SHP77 (cell line): ENCODE measurements at places on chromosomes 3 and 15.

DNA sequence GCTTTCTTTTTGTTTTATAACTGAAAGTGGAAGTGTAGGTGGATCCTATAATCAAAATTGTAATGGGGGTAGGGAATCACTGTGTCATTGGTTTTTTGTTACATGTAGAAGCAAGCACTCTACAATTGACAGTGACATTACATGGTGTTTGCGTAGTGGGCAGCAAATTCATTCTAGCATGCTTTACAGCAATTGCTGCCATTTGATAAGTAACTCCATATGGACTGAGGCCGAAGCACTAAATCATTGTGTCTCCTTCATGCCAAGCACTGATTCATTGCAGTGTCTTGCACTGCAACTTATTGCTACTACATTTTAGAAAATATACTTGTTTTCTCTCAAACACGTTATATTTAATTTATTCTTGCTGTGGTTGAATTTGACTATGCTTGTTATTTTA is 933.9 kb downstream of the NSUN3 start:
- no peak for DNase-seq

DNA sequence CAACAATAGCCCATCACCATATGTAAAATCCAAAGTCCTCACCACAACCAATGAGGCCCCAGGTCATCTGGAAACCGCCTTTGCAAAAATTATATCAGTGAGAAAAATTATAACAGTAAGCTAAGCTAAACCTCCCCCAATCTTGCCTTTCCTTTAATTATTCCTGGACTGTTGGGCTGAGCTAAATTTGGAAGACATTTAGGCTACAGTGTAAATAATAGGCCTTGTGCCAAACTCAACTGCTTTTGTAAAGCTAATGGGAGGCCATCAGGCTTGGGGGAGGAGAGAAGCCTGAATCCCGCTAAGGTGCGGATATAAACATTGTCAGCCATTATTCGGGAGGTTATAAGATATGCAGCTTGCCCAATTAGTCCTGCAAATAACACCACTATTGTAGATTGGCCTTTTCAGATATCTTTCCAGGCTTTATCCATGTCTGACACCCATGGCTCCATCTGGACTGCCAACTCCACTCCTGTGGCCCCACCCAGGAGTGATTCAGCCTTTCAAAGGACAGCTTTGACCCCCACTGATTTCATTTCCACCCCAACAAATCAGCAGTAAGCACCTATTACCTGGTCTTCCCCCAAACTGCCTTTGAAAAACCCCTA is 53.0 kb upstream of the CA12 start:
- no peak for DNase-seq

DNA sequence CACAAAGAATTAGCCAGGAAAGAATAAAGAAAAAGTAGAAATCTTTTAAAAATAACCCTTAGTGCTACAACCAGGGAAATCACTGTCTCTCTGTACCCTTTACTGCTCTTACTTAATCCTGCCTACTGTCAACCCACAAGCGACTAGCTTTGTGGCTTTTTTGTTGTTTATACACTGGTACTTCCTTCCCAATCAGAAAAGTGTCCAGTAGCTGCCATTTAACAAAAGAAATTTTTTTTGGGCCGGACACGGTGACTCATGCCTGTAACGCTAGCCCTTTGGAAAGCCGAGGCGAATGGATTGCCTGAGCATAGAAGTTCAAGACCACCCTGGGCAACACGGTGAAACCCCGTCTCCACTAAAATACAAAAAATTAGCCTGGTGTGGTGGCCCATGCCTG is 13.8 kb upstream of the FAM219B start:
- DNase-seq = no peak

GRCh38 chr3:183554377-183554776 is 1.1 kb downstream of the KLHL6 start:
- DNase-seq = no peak

- DNase-seq = no peak
Observed at GRCh38 chr15:98764291-98764690, 116.0 kb downstream of the IGF1R start.

- no peak for DNase-seq
Observed at GRCh38 chr3:136631424-136631823, 120.8 kb downstream of the STAG1 start.

DNA sequence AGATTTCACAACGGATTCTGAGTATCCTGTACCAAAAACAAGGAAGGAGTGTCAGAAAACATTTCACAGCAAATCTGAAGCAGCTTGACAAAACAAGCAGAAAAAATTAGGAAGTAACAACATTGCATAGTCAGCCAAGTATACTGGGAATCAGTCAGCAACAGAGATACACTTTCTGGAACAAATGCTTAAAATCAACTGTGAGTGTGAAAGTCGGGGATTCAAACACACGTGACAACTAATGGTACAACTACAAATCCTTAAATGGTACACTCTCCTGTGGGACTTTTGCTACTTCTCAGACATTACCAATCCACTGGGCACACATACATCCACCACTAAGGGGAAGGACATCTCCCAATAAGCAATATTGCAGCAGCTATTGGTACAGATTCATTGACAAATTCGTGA is 296.6 kb upstream of the MME start:
- DNase-seq = no peak

DNA sequence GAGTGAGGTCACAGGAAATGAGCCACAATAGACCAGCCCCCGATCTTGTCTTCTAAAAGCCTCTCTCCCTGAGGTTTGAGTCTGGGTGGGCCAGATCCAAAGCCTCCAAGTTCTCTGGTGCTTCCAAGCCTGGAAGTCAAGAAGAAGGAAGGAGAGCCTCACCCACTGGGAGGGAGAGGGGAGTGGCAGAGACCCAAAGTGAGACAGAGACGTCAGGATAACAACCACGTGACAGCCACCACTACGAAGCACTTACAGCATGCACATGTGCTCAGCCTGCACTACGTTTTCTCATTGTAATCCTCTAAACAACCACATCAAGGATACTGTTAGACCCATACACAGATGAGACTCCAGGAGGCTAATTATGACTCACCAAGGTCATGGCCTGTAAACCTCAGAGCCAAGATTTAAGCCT is 197.3 kb upstream of the LINGO1 start:
- DNase-seq = no peak

- DNase-seq = no peak
Observed at GRCh38 chr3:165830746-165831145, 6.5 kb downstream of the BCHE start.
